Right lobe of liver (tissue), 6 donors: ENCODE measurements at places on chromosomes 5 and 9. TPM values are rescaled to one million over a fixed set of nuclear protein-coding genes. Genes with fewer than 3 reads are reported as not detected.
A peak's percentile ranks its signal among the peaks of the same experiment; 100 is the strongest.

RPP25L gene
- total RNA-seq = 28.8 TPM

MLLT3 gene
- 0.43 TPM for total RNA-seq

CARD6 gene
- total RNA-seq = 3.0 TPM

HAND1 gene
- total RNA-seq = not detected

PCDHB11 gene
- total RNA-seq = 0.18 TPM

DMRT3 gene
- total RNA-seq = not detected

PCSK5 gene
- 5.8 TPM for total RNA-seq

PAEP gene
- total RNA-seq = not detected

DNA sequence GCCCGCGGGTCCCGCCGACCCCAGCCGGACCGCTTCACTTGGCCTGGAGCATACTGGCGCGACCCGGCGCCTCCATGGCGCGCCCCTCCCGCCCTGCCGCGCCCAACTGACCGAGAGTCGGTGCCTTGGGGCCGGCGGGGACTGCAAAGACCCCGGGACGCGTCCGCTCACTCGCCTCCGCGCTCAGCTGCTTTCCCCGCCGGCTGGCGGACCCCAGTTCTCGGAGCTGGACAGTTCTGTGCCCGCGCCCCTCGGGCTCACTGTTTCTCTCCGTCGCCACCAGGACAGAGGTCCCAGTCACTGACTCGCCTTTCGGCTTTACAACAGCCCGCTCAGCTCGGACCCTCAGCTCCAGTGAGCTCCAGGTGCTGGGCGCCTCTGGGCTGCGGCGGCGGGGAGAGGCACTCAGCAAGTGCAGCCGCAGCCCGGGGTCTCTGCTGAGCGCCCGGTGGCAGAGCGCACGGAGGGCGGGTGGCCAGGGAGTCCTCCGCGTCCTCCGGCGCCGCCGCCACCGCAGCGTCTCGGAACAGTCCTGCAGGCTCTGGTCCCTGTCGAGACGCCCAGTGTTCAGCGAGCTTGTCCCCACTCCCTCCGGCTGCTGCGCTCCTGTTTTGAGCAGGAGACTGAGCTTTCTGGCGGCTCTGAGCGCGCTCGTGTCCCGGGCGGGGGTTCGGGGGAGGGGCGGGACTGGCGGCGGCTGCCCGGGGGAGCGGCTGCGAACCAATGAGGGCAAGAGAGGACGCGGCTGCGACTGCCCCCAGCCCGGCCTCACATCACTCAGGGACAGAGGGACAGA lies at the start of gene SMIM32:
Gene SMIM32, minus strand, starts transcription at position 637 of the 796 bp plus-strand sequence. CDS start 638 bp downstream, outside the sequence.
- no peaks in the 10 kb centered on the region for H3K36me3 ChIP-seq
- no peak within 1 kb of the TSS for H3K27ac ChIP-seq
- DNase-seq = peak; percentile 42
- peak within 1 kb of the TSS; percentile 41 for H3K4me3 ChIP-seq
- no peaks in the 10 kb centered on the region for H3K27me3 ChIP-seq

DNA sequence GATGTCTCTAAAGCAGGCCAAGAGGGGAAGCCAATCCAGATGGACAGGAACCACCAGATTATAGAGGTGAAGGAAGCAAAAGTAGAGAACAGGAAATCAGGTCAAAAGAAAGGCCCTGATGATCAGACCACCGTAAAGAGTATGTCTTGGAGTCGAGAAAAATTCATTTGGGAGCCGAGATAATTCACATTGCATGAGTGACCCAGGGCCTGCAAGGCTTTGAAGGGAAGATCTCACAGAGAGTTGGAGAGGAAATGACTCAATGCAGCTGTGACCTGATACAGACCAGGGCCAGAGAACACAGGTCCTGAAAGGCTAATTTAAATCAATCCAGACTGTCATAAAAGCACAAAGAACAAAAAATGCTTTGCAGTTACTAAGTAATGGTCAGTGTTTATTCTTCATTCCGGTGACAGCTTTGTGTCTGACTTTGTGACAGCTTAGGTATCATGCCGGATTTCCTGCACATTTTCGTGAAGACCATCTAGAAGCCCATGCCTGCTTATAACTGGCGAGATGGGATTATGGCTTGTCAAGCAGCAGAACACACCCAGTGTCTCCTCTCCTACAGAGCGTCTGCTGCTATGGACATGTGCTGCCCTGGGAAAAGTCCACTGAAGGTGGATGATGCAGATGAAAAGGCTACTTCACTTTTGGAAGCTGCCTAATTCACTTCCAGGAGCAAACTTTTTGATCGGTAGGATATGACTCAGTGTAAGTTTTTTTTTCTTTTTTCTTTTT lies 5.8 kb upstream of the ACTBL2 start:
- H3K4me3 ChIP-seq = no peak overlapping the region
- H3K27me3 ChIP-seq = no peaks in the 10 kb centered on the region
- H3K4me1 ChIP-seq = no peaks in the 10 kb centered on the region

DNA sequence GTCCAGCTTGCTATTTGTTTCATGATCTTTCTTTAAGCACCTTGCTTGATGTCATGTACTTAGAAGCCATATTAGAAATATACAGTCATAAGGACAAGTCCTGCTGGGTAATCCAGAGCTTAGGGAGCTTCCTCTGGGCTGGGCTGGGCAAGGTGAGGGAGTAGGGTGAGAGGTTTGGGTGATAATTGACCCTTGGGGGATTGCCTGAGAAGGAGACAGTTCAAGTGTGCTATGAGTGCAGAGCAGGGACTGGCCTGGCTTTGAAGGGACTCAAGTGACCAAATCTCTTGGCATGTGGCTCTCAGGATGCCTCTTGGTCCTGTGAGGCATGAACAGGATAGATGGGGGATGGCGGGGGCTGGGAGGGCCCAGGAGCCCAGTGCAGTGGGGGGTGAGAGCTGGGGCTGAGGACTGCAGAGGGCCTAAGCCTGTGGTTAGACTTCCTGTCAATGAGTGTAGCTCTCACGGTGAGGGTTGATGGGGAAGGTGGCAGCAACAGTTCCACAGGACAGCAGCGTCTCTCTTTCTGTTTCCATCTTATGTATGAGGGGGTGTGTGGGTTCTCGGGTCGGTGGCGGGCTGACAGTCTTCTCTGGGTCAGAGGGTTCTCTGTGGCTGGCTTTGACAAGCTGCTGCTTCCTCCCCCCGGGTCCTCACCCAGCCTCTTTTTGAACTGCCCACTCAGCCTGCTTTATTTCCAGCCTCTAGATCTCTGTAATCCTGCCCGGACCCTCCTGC lies 53.5 kb downstream of the RGS3 start:
- no peaks in the 10 kb centered on the region for H3K27me3 ChIP-seq
- H3K36me3 ChIP-seq = no peaks in the 10 kb centered on the region
- H3K4me3 ChIP-seq = no peak overlapping the region
- peaks cover 4% of the 10 kb centered on the region for H3K4me1 ChIP-seq

DNA sequence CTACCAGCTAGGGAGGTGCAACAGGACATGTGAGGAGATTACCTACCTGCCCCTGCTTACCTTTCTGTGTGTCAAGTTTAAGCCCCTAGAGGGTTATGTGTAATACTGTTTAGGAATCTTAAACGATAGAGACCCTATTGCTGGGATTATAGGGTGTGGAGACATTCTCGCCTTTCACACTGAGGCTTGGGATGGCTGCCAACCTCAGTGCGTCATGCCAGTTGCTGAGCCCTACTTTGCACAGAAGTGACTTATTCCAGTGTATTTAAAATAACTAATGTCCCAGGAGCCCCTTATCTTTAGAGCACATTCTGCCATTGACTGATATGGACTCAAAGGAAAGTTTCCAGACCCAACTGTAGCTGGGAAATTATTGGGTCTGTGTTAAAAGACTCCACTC lies 76.6 kb upstream of the XPA start:
- DNase-seq = no peak
- H3K4me1 ChIP-seq = no peaks in the 10 kb centered on the region
- H3K4me3 ChIP-seq = no peak overlapping the region

DNA sequence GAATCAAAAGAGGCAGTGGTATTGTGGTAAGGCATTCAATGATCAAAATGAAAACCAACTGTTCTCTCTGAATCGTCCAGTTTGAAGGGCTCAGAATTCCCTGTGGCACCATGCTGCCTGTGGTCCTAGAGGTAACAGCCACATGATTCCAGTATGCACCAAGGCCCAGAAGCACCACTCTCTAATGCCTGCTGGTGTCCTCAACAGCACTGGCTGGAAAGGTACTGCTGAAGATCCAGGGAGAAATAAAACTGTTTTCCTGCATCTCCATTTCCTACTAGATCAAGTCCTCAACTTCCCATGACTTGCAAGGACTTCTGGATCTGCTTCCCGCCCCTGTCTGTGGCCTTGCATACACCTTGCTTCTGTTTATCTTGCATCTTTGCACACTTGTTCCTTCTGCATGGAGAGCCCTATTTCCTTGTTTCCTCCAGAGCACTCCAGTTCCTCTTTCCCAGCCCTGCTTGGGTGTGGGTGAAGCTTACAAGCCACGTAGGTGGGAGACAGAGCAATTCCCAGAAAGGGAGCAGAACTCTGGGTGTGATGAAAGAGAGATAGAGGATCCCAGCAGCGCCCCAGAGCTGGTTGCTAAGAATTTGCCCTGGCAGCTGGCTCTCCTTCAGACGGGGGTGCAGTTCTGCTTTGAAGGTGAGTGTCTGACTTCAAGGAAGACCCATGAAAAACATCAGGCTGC lies 41.0 kb upstream of the EQTN start:
- no peak overlapping the region for H3K4me3 ChIP-seq
- H3K27me3 ChIP-seq = no peaks in the 10 kb centered on the region
- DNase-seq = no peak
- H3K27ac ChIP-seq = no peak overlapping the region
- no peaks in the 10 kb centered on the region for H3K36me3 ChIP-seq
- H3K4me1 ChIP-seq = no peaks in the 10 kb centered on the region

DNA sequence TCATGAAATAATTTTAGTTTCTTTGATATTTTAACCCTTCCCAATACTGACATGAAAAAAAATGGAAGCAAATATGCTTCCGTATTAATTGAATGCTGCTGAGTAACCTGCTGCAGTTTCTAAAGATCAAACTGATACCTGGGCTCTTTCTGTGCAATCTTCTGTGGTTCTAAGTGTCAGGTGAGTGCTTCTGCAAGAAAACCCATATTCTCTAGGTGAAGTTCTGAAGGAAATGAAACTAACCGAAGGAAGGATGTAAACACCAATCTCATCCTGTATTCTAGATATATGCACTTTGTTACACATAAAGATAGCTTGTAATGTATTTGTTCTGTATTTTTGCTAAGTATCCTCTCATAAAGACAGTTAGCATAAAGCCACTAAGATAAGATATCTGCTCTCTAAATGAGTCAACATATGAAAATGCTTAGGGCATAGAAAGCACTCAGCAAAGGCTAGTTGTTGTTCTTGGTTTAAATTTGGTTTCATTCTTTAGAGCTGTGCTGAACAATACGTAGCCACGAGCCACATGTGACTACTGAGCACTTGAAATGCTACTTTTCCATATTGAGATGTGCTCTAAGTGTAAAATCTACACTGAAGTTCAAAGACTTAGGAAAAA lies 52.0 kb downstream of the ITGA2 start:
- no peaks in the 10 kb centered on the region for H3K27me3 ChIP-seq
- H3K4me1 ChIP-seq = no peaks in the 10 kb centered on the region
- no peak for DNase-seq
- H3K36me3 ChIP-seq = no peaks in the 10 kb centered on the region

DNA sequence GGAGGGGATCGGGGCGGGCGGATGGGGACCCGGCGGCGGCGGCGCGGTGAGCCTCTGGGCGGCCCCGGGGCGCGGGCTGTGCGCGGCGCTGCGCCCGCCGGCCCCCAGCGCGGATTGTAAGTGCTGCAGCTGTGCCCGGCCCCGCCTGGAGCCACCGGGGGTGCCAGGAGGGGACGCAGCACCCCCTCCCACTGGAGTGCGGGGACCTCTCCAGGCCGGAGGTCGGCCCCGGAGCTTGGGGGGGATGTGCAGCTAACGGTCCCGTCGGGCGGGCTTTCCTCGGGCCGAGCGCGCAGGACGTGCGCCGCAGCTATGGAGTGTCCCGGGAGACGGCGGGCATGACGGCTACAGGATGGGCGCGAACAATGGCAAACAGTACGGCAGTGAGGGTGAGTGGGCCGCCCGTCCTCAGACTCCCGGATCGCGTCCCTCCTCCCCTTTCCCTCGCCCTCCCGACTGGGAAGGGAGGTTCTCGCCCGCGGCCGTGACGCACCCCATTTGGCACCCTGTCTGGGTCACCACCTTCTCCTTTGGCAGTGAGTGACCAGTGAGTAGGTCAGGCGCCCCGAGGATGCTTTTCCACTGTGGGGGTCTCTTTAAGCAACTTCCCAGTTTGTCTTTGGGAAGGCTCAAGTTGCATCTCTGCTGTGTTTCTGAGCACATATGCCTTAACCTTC lies 483 bp downstream of the FBXL7 start:
- no peaks in the 10 kb centered on the region for H3K36me3 ChIP-seq
- no peaks in the 10 kb centered on the region for H3K27me3 ChIP-seq
- peak overlapping the region; percentile 45 for H3K4me3 ChIP-seq
- DNase-seq = no peak

DNA sequence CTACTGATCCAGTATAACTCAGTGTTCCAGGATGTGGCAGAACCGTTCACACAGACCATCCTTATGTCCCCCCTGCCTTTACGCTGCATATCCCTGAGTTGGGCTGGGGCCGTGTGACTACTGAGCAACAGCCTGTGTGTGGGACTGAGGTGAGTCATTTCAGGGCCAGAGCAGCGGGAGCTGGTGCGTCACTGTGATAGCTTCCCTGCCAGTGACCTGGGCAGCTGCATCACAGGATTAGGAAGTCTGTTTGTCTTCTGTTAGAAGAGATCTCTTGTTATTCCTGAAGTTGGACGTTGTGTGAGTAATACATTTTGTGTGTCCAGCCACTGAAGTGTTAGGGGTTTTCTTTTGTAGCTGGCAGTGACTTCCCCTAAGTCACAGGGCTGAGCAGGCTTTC lies 35.6 kb downstream of the TPPP start:
- H3K36me3 ChIP-seq = no peaks in the 10 kb centered on the region
- peak; percentile 16 for DNase-seq
- no peak overlapping the region for H3K4me3 ChIP-seq
- H3K4me1 ChIP-seq = no peaks in the 10 kb centered on the region
- H3K27me3 ChIP-seq = no peaks in the 10 kb centered on the region

DNA sequence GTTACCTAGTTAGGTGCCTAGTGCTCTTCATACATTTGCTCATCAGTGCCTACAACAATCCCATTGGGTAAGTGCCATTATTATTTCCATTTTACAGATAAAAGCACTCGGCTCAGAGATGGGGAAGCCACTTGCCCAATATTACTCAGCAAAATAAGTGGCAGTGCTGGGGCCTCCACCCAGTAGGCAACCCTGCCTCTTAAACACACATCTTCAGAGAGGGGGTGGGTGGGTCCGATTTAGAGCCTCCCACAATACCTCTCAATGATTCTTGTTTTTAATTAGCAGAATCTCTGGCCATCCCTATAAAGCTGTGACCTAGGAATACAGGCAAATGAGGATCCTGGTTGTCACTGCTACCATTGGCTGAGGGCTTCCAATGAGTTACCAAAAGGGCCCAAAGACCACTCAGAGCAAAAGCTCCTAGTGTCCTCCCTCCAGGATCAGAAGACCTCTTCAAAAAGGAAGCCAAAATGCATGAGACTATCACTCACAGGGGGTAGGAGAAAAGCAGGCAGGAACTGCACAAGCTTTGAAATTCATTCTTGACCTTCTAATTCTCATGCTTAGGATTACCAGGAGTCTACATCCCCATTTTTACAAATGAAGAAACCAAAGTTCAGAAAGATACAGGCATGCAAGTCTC lies 36.1 kb upstream of the UBE2D2 start:
- H3K36me3 ChIP-seq = no peaks in the 10 kb centered on the region
- H3K27ac ChIP-seq = no peak overlapping the region
- no peak overlapping the region for H3K4me3 ChIP-seq
- no peak for DNase-seq
- H3K4me1 ChIP-seq = no peaks in the 10 kb centered on the region
- no peaks in the 10 kb centered on the region for H3K27me3 ChIP-seq

- peak within 1 kb of the TSS; percentile 96 for H3K4me3 ChIP-seq
- peak; percentile 74 for DNase-seq
- no peaks in the 10 kb centered on the region for H3K27me3 ChIP-seq
- H3K36me3 ChIP-seq = no peaks in the 10 kb centered on the region
Measured at GRCh38 chr9:132877824-132878694, at the start of gene AK8. Gene AK8, minus strand, starts transcription at chr9:132878284. Its CDS starts 29 bp downstream, at chr9:132878255.
